ENCODE measurements at places on chromosomes 6 and 20.
A peak's percentile ranks its signal among the peaks of the same experiment; 100 is the strongest.

DNA sequence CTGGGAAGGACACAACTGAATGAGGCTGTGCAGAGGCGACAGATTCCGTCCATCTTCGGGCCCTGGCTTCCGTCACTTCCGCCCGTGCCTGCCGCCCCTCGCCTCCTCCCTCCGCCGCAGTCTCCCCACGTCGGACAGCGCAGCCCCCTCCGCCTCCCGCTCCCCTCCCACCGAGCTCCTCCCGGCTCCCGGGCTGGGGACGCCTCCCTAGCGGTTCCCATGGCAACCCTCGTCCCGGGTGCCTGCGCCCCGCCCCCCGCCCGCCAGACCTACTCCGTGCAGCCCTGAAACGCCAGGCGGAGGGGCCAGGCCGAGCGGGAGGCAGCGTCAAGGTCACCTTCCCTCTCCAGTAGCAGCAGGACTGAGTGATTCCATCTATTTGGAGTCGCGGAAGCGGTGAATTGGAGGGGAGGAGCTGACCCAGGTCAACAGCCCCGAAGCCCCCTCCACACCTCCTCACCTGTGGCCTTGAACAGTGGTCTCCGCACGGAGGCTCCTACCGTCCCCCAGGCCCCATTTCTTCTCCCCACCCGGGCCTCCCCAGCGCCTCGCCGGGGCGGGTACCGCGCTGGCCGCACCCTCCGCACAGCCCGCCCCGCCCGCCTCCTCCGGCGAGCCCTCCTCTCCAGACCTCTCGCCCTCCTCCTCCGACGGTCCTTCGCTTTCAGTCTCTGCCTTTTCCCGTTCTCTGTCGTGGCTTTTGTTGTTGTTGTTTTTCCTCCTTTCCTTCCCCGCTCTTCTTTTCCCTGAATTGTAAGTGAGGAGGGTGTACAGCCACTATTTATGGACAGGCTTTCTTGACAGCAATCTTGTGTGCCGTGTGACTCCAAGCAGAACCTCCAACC lies 951 bp downstream of the NRSN2 start:
- DNase-seq: peak; percentile 90
- H3K36me3 ChIP-seq: no peaks in the 10 kb centered on the region
- peak overlapping the region; percentile 87 for H3K27ac ChIP-seq
- peaks cover 13% of the 10 kb centered on the region for H3K4me1 ChIP-seq
- no peaks in the 10 kb centered on the region for H3K27me3 ChIP-seq

DNA sequence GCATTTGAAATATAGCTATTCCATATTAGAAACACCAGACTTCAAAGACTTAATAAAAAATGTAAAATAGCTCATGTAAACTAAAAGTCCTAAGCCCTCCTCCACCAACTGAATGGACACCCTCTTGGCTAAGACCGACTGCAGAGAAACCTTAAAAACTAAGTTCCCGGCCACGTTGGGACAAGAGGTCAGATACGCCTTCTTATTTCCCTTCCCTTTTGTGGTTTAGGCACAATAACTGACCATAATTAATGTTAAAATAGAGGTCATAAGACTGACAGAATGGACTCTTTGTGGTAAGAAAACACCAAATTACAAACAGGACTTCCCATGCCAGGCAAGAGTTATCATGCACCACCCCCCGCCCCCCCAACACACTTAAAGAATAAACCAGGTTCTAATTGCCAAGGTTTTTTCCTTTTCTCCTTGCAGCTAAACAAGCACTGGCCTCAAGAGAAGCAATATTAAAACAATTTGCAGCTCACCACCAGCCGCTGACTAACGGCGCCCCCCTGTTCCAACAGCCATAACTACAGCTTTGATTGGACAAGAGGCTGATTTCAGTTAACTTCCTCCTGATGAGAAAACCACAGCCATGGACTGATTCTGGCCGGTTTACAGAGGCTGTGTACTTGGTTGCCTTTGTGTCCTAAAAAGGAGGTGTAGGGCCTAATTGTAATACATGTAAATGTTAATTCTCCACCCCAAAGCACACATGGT lies 10.7 kb upstream of the LAMP5 start:
- H3K36me3 ChIP-seq: no peaks in the 10 kb centered on the region
- H3K4me3 ChIP-seq: no peak overlapping the region
- H3K4me1 ChIP-seq: peaks cover 17% of the 10 kb centered on the region
- peaks cover 39% of the 10 kb centered on the region for H3K27me3 ChIP-seq
- no peak overlapping the region for H3K27ac ChIP-seq

- H3K36me3 ChIP-seq: no peaks in the 10 kb centered on the region
- H3K4me3 ChIP-seq: no peak overlapping the region
- no peaks in the 10 kb centered on the region for H3K27me3 ChIP-seq
- no peak for DNase-seq
- no peak overlapping the region for H3K27ac ChIP-seq
- no peaks in the 10 kb centered on the region for H3K4me1 ChIP-seq
Measured at GRCh38 chr6:137248702-137249101, 29.5 kb upstream of the IFNGR1 start.

DNA sequence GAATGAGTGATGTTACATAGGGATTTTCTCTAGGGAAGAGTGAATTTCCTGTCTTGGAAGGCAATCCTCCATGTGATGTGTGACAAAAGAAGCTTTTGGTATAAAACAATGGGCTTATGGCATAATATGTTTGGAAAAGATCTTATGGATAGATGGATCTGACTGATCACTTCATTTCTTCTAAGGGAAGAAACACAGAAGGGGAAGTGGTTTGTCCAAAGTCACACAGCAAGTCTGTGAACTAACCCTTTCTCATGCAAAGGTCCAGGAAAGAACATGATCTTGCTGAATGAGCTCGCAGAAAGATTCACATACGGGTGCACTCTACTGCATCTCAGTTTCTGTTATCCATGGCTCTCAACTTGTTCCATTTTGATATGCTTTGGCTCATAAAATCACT lies 575.9 kb upstream of the JAG1 start:
- no peak overlapping the region for H3K4me3 ChIP-seq
- H3K36me3 ChIP-seq: no peaks in the 10 kb centered on the region
- H3K4me1 ChIP-seq: no peaks in the 10 kb centered on the region
- H3K27ac ChIP-seq: no peak overlapping the region

DNA sequence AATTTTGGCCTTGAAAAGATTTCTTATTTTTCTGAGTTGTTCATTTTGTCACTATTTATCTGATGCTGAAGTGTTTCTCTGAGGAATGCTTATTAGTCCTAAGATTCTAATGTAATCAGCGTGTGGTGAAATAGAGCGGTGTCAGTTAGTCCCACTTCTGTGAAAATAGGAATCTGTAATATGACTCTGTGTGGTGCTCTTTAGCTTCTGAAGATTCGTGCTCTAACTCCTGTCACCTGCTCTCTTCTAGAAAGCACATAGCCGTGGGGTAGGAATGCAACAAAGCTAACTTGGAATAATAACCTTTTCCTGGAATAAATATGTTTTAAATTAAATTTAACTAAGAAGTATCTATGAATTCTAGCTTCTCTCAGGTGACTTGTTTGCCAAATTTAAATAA lies 90.4 kb downstream of the BCKDHB start:
- no peak overlapping the region for H3K4me3 ChIP-seq
- H3K4me1 ChIP-seq: no peaks in the 10 kb centered on the region
- no peaks in the 10 kb centered on the region for H3K27me3 ChIP-seq

DNA sequence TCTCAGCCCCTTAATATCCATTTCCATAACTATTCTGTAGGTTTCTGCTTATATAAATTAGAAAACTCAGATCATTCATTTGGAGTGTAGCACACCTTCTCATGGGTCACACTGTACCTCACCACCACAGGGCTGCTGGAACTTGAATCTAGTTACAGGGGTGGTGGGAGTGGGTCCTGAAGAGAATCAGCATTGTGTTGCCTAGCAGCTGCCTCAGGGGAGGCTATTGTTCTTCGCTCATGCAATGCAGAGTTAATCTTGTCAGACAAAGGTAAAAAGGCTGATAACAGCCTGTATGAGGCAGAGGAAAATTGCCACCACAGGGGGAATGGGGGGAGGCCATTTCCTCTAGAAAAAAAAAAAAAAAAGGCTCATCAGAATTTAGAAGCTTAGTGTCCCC lies 496.0 kb upstream of the ADGRB3 start:
- H3K27me3 ChIP-seq: no peaks in the 10 kb centered on the region
- H3K4me3 ChIP-seq: no peak overlapping the region
- no peak for DNase-seq
- H3K36me3 ChIP-seq: no peaks in the 10 kb centered on the region
- H3K27ac ChIP-seq: no peak overlapping the region
- no peaks in the 10 kb centered on the region for H3K4me1 ChIP-seq

- H3K4me1 ChIP-seq: no peaks in the 10 kb centered on the region
- no peaks in the 10 kb centered on the region for H3K27me3 ChIP-seq
Measured at GRCh38 chr6:119480961-119481497, 131.5 kb upstream of the MAN1A1 start.

DNA sequence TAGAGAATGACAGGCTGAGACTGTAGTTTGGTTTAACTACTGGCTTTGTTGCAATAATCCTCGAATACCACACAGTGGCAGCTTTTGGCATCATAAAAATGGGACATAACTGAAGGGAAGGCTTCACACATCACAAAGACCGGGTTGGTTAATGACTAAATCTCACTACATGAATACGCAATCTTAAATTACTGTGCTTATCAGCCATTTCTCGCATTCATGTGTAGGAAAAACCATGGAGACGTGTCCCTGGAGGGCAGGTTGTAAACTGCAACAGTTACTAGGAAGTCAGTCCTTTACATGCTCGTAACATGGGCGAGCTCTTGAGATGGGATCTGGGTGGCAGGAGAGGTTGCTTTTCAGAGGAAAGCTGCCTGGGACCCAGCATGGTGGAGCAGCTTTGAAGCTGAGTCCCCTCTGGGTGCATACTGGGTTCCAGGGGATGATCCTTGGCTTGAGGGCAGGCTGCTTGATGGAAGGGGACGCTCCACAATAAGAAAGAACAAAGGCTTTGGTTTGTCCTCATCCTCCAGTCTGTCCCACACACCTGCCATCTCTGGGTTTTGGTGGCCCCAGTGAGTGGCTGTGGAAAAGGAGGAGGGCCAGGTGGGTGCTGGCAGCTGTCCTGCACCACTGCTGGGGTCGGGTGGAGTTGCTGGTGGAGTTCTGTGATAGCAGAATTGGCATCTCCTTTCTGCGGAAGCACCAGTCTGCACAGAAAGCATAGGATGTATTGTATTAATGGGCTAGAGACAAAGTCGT lies 2.1 kb downstream of the RPS21 start:
- H3K27ac ChIP-seq: no peak overlapping the region
- H3K4me1 ChIP-seq: peaks cover 27% of the 10 kb centered on the region
- no peak overlapping the region for H3K4me3 ChIP-seq

DNA sequence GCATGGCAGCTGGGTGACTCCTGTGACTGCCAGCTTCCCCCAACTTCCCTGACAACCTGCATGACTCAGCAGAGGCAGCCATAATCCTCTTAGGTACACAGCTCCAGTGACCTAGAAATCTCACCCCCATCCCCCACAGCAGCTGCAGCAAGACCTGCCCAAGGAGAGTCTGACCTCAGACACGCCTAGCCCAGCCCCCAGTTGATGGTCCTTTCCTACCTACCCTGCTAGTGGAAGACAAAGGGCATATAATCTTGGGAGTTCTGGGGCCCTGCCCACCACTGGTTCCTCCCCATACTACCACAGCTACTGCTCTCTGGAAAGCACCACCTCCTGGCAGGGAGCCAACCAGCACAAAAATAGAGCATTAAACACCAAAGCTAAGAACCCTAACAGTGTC lies 90.2 kb downstream of the F13A1 start:
- H3K4me1 ChIP-seq: no peaks in the 10 kb centered on the region
- no peak overlapping the region for H3K4me3 ChIP-seq

GRCh38 chr20:37238935-37239451 lies 22.6 kb downstream of the GHRH start:
- H3K27ac ChIP-seq: no peak overlapping the region
- H3K27me3 ChIP-seq: no peaks in the 10 kb centered on the region
- peaks cover 100% of the 10 kb centered on the region for H3K36me3 ChIP-seq
- no peak overlapping the region for H3K4me3 ChIP-seq
- H3K4me1 ChIP-seq: no peaks in the 10 kb centered on the region

GRCh38 chr20:44594730-44595129 lies 12.4 kb downstream of the PKIG start:
- peaks cover 49% of the 10 kb centered on the region for H3K4me1 ChIP-seq
- no peak overlapping the region for H3K4me3 ChIP-seq
- peak overlapping the region; percentile 38 for H3K27ac ChIP-seq

- H3K4me3 ChIP-seq: no peak overlapping the region
- H3K36me3 ChIP-seq: no peaks in the 10 kb centered on the region
- no peaks in the 10 kb centered on the region for H3K4me1 ChIP-seq
- no peak for DNase-seq
- H3K27me3 ChIP-seq: no peaks in the 10 kb centered on the region
- H3K27ac ChIP-seq: no peak overlapping the region
Measured at GRCh38 chr6:51120016-51120415, 301.3 kb downstream of the TFAP2B start.

- no peaks in the 10 kb centered on the region for H3K27me3 ChIP-seq
- no peak for DNase-seq
- H3K4me1 ChIP-seq: peaks cover 60% of the 10 kb centered on the region
- H3K4me3 ChIP-seq: peak overlapping the region; percentile 79
- peak overlapping the region; percentile 95 for H3K27ac ChIP-seq
Measured at GRCh38 chr20:3796477-3797225, 541 bp downstream of the CDC25B start.

DNA sequence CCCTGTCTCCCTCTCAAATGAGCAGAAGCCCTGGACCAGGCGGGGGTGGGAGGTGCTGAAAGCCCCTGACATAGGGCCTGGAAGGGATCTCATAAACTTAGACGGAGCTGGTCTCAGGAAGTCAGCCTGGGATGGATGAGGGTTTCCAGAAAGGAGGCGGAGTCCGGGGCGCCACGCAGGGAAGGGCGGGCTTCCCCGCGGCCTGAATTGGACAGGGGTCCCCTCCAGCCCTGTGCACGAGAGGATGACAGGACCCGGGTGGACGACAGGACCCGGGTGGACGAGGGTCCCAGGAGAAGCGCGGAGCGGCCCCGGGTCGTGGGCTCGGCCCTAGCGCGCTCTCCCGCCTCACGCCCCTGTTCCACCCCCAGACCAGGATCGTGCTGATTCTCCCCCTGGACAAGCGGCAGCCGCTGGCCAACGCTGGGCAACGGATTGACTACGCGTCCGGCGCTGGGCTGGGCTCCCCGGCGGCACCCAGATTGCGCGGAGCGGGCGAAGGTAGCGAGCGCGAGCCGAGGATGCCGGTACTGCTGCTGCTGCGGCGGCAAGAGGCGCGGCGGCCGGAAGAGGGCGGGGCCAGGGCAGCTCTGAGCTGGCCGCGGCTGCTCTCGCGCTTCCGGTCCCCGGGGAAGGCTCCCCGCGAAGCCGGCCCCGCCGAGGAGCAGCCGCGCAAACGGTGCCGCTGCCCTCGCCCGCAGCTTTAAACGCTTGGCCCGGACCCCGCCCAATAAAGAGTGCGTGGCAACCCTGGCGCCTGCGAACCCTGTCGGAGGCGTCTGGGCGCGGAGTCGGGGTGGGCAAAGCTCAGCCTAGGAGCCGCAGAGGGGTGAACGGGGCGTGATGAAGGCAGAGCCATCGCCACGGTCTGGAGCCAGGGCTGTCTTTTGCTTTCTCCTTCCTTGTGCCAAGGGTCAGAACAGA lies 1.3 kb downstream of the C20orf144 start:
- H3K4me1 ChIP-seq: peaks cover 47% of the 10 kb centered on the region
- H3K27me3 ChIP-seq: no peaks in the 10 kb centered on the region
- H3K27ac ChIP-seq: peak overlapping the region; percentile 88
- peak overlapping the region; percentile 88 for H3K4me3 ChIP-seq
- peak; percentile 94 for DNase-seq
- H3K36me3 ChIP-seq: peaks cover 19% of the 10 kb centered on the region
